ENCODE measurements at places on chromosomes 2 and 18. TPM values are rescaled to one million over a fixed set of nuclear protein-coding genes. Genes with fewer than 3 reads are reported as not detected.

The TSPYL6 gene
- not detected for total RNA-seq

The AMER3 gene
- total RNA-seq = not detected

GRCh38 chr18:58870130-58870529, 5.5 kb downstream of the ZNF532 start:
- H3K36me3 ChIP-seq = peaks cover 4% of the 10 kb centered on the region
- H3K27ac ChIP-seq = no peak overlapping the region
- DNase-seq = no peak
- H3K27me3 ChIP-seq = no peaks in the 10 kb centered on the region

DNA sequence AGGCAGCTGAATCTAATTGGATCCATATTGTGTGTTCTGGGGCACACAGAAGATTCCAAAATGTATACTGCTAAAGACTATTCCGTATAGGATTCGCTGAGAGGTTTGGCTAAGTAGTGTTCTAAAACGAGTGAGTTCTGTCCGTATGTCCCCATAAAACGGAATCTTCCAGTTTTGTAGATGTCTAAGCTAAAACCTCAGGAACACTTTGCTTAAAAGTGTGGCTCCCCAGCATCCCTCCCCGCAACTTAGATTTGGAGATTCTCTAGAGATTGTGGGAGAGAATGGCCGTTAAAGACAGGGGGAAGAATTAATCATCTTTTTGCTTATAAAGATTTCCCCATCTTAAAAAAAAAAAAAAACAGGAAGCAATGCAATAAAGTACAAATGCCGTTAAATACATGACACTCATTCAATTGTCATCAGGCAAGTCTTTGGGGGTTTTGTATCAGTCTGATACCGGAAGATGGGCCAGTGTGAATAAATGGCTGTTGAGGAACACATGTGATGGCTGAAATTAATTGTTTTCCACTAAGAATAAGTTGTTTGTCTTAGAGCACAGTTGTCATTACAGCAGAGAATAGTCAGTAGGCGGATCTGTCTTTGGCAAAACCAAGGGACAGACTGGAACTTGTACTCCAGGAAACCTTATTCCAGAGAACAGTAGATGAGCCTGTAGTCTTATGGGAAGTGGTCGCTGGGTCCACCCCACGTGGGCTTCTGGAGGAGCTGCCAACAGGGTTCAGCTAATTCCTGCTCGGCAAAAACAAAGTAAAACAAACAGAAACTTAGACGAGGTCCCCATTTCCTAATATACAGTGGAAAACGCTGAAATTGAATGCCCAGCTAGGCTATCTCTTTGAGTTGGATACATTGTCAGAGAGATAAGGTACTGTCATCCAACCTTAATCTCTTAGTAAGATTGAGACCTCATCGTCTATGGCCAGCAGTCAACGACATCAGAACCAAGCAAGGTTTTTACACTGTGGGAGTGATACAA, 1.7 kb downstream of the EMILIN2 start:
- no peaks in the 10 kb centered on the region for H3K36me3 ChIP-seq
- DNase-seq = no peak
- H3K4me3 ChIP-seq = no peak overlapping the region
- peaks cover 42% of the 10 kb centered on the region for H3K27me3 ChIP-seq

- DNase-seq = no peak
- H3K4me3 ChIP-seq = no peak overlapping the region
- H3K27me3 ChIP-seq = no peaks in the 10 kb centered on the region
- no peak overlapping the region for H3K27ac ChIP-seq
- H3K4me1 ChIP-seq = no peaks in the 10 kb centered on the region
These were observed 334.4 kb upstream of the THUMPD2 start for GRCh38 chr2:40113272-40113968.

DNA sequence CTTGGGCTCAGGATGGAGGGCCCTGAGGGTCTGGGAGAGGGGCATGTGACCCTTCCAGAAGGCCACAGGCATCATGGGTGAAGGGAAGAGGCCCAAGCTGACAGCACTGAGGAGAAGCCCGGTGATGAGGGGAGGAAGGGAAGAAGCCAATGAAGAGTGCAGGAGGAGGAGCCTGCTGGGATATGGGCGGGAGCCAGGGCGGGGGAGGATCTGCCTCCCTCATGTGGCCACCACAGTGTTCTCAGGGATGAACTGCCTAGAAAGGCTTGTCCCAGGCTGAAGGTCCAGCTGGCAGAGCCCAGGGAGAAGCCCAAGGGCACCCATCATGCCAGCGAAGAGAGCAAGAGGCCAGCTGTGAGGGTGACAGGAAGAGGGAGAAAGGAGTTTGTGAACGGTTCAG, 24.6 kb upstream of the PLB1 start:
- no peaks in the 10 kb centered on the region for H3K27me3 ChIP-seq
- peaks cover 12% of the 10 kb centered on the region for H3K4me1 ChIP-seq
- H3K4me3 ChIP-seq = no peak overlapping the region
- DNase-seq = no peak
- no peaks in the 10 kb centered on the region for H3K36me3 ChIP-seq

DNA sequence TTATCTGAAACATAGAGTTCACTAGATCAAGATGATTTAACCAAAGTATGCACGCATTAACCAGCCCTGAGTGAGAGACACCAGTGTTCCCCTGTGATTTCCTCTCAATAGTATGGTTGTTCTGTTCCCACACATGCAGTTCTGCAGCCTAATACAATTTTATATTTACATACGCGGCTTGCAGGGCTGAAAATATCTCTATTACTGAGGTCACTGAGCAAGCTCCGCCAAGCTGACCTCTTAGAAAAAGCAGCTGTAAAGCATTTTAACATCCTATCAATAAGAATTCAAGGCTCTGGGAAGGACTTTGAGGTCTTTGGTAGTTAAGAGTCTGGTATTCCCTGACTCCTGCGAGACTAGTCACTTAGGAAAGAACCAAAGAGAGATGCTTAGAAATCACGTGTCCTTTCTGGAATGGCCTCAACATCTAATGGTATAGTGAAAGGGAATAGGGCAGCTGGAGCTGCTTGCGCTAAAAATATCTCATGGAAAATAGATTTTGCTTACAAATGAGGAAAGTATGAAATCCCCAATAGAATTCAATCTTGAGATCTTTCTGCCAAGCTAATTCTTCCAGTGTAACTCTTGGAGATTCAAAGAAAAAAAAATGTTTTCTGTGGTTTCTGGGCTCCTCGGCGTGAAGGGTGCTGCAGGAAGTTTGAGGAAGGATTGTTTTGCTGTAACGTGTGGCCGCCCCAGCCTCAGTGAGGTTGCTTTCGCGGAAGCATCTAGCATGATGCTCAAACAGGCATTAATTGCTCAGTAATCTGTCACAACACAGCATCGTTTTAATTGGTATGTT, 59.2 kb downstream of the DOCK10 start:
- no peaks in the 10 kb centered on the region for H3K27me3 ChIP-seq
- no peak overlapping the region for H3K4me3 ChIP-seq
- no peak overlapping the region for H3K27ac ChIP-seq
- no peaks in the 10 kb centered on the region for H3K36me3 ChIP-seq
- no peak for DNase-seq
- no peaks in the 10 kb centered on the region for H3K4me1 ChIP-seq

DNA sequence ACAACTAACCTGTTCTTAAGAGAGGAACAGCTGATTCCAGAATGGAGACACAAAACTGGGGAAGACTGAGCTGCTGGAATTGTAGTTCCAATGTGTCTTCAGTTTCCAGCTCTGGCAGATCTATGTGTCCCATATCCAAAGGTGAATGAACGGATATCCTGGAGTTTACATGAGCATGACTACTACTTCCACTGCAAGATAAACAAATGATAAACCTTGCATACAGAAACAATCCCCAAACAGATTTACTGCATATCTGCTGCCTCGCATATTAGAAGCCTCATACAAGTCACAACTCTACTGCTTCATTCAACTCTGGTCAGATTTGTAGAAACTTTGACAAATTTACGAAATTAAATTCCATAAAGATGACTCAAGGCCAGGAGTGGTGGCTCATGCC, 15.0 kb downstream of the RTTN start:
- no peak overlapping the region for H3K27ac ChIP-seq
- H3K4me3 ChIP-seq = no peak overlapping the region
- no peaks in the 10 kb centered on the region for H3K27me3 ChIP-seq

DNA sequence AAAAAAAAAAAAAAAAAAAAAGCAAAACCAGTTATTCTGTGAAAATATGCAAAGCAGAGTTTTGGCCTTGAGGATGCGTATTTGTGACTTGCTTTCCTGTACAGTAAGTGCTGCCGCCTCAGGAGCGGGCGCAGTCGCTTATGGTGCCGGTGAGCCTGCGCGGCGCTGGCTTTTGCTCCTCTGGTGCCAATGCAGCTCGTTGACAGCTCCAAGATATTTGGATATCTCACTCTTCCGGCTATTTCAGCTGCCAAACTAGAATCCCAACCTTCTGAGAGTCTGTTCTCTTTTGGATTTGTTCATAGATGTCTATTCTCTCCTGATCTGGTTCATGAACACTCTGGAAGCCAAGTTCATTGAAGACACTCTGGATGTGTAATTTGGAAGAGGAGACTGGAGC, 184.1 kb downstream of the AGAP1 start:
- H3K36me3 ChIP-seq = no peaks in the 10 kb centered on the region
- peaks cover 57% of the 10 kb centered on the region for H3K4me1 ChIP-seq
- no peak overlapping the region for H3K4me3 ChIP-seq

- no peak for DNase-seq
- no peaks in the 10 kb centered on the region for H3K4me1 ChIP-seq
- no peaks in the 10 kb centered on the region for H3K27me3 ChIP-seq
- no peak overlapping the region for H3K27ac ChIP-seq
These were observed 58.7 kb upstream of the CDH19 start for GRCh38 chr18:66662632-66663031.
